GM10248 (cell line): ENCODE measurements at places on chromosomes 1 and 21.

- no peak for DNase-seq
These were observed 109.4 kb upstream of the WNT4 start for GRCh38 chr1:22252251-22252650.

- no peak for DNase-seq
These were observed 24.1 kb downstream of the MEGF6 start for GRCh38 chr1:3586986-3587759.

GRCh38 chr1:57517587-57518374 is 93.9 kb upstream of the DAB1 start:
- DNase-seq: no peak

GRCh38 chr21:41428311-41428710 is 2.3 kb downstream of the MX1 start:
- DNase-seq: no peak

GRCh38 chr1:206103979-206104378 is 13.2 kb downstream of the AVPR1B start:
- DNase-seq: no peak

DNA sequence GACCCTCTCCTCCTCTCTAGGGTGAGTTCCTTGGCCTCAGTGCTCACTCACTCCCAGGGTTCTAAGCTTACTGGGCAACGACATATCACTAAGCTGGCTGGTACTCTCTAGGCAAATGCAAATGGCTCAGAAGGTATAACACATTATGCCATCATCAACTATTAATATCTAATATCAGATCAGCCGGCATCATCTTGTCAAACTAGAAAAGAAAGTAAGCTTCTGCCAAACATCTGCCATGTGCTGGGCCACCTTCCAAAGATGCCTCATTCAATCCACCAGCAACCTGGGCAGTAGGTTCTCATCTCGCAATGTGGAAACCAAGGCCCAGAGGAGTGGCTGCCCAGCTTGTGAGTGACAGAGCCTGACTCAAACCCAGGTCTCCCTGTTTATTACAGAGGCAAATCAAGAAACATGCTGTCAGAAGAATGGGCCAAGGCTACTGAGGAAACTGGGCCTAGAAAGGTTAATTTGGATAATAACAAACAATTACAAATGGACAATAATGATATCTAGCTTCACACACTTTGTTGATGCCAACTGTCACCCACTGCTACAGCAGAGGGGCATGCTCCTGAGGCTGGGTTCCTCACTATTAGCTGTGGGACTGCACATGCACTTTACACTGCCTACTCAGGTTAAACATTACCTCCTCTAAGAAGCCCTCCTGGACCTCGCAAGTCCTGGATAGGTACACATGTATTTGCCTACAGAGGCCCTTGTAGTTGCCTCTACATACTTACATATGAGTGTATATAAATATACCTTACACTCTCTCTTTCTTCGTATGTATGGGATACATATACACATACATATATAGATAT is 183.3 kb upstream of the JUN start:
- DNase-seq: no peak

DNA sequence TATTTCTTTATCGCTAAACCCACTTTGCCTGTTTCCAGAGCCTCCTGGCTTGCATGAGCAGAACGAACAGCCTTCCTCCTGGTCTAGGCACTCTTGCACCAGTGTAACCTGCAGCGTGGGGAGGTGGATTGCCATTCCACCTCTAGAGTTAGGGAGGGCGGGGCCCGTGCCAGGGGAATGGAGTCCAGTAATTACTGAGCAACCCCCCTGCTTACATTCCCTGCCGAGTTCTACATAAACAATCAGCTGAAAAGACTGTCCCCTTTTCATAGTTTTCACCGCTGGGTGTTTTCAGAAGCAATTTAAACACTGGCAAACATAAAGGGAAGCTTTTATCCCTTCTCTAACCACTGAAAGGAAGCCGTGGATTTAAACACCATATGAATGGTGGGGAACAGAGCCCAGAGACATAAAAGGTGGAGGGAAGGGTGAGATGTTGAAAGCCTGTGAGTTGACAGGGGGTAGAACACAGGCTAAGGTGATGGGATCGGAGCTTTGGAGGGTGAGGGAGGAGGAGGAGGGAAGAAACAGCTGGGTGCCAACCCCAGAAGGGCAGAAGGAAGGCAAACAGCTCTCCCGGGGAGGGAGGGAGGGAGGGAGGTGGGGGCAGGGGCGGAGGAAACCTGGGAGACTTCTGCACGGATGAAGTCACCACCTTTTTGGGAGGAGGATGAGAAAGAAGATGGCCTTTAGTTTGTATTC is 68.0 kb upstream of the WDR26 start:
- DNase-seq: no peak

GRCh38 chr21:37862536-37862935 is 53.7 kb downstream of the KCNJ6 start:
- peak; percentile 33 for DNase-seq

- no peak for DNase-seq
These were observed 68.6 kb upstream of the ANGPTL1 start for GRCh38 chr1:178939338-178940067.

DNA sequence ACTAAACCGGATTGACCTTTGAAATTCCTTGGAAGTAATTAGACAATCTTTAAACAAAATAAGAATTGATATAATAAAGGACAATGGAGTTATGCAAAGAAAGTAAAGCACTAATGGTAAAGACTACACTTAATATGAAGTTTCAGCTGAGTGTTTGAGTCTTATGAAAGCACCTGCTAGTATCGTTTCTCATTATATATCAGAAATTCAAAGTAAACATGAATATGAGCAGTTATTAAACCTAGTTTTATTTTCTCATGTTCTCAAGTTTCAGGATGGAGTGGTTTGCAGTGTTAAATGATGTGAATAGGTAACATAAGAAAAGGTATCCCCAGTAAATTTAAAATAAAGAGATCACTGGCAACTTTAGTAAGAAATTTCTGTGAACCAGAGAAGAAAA is 188.6 kb downstream of the ZP4 start:
- DNase-seq: no peak

DNA sequence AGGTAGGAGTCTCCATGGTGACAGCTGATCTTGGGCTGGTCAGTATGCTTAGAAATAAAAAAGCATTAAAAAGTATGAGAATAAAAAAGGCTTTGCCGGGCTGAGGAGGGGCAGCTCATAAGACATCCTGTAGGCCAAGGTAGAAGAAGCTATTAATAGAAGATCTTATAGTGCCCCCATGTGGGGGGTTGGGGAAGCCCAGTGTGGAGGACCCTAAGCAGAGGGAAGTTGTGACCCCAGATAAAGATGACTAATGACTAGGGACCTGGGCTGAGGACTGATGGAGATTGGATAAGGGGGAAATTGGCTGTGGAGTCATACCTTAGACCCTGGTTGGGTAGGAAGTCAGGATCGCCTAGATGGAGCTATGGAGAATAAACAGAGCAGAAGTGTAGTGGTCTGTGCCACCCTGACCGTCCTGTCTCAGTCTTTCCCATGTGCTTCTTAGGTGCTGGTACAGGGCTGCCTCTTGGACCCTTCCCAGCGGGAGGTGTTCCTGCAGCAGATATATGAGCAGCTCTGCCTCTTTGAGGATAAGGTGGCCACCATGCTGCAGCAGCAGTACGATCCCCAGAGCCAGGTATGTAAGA is 25.0 kb downstream of the SZT2 start:
- DNase-seq: peak; percentile 40
